ENCODE measurements at places on chromosomes 7 and 10.

- DNase-seq: peak; percentile 39
These were observed 79.3 kb downstream of the GOLGA7B start for GRCh38 chr10:97928897-97929296.

GRCh38 chr7:24963218-24963617 lies 16.8 kb downstream of the OSBPL3 start:
- peak; percentile 84 for DNase-seq

DNA sequence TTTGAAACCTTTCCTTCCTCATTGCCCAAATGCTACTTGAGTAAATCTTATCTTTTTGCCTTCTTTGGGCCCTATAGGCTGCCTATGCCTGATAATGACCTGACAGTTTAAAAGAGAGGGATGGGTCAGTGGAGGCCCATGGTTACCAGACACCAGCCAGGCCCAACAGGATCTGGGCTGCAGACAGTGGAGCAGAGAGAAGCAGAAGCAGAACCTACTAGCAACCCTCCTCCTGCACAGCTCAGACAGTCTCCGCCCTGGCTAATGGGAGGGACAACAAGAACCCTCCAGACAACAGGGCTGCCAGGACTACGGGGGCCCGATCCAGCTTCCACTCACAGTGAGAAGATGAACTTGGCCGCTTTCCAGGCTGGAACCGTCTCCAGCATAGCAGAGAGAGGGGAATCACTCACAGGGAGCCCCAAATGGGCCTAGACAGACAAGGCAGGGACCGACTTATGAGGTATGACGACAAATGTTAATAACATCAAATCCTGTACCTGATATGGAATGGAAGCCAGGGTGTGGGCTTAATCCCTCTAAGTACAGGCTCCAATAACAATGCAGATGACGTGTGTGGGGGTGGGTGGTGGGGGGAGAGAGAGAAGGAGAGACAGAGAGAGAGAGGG lies 31.7 kb upstream of the DGKI start:
- peak; percentile 81 for DNase-seq

DNA sequence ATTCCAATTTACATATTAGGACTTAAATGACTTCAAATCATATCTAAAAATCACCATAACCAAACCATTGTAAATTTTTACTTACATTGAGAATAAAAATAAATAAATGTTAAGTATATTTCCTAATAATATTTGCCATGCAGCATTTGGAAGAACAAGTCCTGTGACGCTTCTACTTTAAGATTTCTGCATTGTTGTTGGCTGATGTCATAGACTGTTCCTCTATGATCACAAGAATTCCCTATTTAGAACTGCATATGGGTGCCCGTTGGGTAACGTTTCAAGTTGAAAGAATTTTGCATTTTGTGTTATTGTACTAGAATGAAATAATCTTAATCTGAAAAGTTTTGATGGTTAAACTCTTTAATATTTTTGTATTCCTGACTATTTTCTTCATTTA lies 5.1 kb upstream of the ITGB1 start:
- DNase-seq: no peak

DNA sequence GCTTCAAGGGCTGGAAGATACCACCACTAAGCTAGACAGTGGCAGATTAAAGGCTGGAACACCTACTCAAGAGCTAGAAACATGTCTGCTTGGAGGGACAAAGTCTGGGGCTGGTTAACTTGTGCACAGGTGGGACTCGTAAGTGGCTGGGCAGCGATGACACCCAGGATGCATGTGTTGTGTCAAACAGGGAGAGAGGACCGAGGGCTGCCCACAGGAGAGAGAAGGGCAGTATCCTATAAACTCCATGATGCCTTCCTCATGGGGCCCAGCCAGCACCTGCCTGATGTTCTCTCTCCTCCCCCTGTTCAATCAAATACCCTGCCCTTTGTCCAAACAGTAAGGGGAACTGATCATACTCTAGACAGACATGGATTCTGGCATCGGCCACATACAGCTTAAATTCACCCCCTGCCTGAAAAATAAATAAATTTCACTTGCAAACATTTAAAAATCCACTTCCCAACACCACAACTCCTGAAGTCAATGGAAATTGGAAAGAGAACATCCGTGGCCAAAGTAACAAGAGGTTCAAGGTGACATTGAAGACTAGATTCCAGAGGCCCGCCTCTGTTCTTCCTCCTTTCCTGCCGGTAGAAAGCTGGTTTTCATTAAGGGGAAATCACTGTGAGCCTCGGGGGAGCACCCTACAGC lies 50.6 kb downstream of the CHST15 start:
- DNase-seq: peak; percentile 58

DNA sequence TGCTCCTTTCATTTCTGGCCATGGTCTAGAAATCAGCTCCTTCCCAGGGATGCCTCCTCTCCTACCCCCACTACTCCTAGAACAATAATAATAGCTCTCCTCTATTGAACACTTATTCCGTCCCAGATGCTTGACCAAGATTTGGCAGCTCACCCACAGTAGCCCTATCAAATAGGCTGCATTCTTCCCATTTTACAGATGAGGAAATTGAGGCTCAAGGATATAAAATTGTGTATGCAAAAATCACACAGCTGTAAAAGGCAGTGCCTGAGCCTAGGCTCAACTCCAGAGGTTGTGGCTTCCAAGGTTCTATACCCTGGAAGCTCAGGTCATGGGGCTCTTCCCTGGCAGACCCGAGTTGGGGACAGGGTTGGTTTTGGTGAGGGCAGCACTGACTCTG lies 82.3 kb downstream of the C10orf105 start:
- no peak for DNase-seq

DNA sequence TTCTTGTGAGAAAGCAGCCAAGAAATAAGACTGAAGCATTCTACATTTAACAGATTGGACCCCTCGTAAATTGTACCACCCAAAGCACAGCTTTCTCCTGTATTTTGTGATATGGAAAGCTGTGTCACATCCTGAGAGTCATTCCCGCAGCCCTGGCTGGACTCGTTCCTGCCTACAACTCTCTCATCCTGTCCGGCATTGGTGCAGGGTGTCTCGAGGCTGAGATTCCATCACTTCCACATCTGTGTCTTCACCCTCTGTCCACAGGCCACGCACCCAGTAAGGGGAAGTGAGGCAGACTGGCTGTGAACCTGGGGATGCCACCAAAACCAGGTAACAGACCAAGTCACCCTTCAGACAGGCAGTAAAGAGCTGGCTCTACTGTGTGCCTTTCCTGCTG lies 146.2 kb upstream of the KLF6 start:
- no peak for DNase-seq

Data from spleen (tissue), 13 donors.